ENCODE measurements at places on chromosomes 3 and 15. TPM values are rescaled to one million over a fixed set of nuclear protein-coding genes. Genes with fewer than 3 reads are reported as not detected.

STT3B gene
- 210 TPM for total RNA-seq

CCDC80 gene
- 134 TPM for total RNA-seq

ARIH2 gene
- total RNA-seq: 102 TPM

TTLL13 gene
- 0.47 TPM for total RNA-seq

TNNC1 gene
- total RNA-seq: 4.6 TPM

FOXB1 gene
- not detected for total RNA-seq

DNAH12 gene
- total RNA-seq: 0.29 TPM

CBLB gene
- total RNA-seq: 108 TPM

PRKCD gene
- total RNA-seq: 16.1 TPM

CPEB1 gene
- 0.69 TPM for total RNA-seq

SERPINI2 gene
- not detected for total RNA-seq

PYGO1 gene
- total RNA-seq: 29.6 TPM

FAM174B gene
- 20.7 TPM for total RNA-seq

CLDN1 gene
- total RNA-seq: 11.4 TPM

TM4SF1 gene
- total RNA-seq: 43.5 TPM

GJD2 gene
- total RNA-seq: not detected

SLC9C1 gene
- 0.69 TPM for total RNA-seq

PLA2G4B gene
- total RNA-seq: 10.6 TPM

RAB27A gene
- 13.1 TPM for total RNA-seq

FILIP1L gene
- 19.8 TPM for total RNA-seq

STRC gene
- 2.9 TPM for total RNA-seq

MUC20 gene
- 8.7 TPM for total RNA-seq

P3H2 gene
- 14.8 TPM for total RNA-seq

TRIM42 gene
- not detected for total RNA-seq

GASK1A gene
- total RNA-seq: 0.75 TPM

PAK6 gene
- 11.1 TPM for total RNA-seq

SLC15A2 gene
- total RNA-seq: 5.4 TPM

SLC6A1 gene
- total RNA-seq: not detected

EPHB1 gene
- total RNA-seq: 1.3 TPM

NR2F2 gene
- total RNA-seq: 128 TPM

ANKUB1 gene
- total RNA-seq: not detected

MOBP gene
- total RNA-seq: not detected

EXD1 gene
- not detected for total RNA-seq

SLCO2A1 gene
- total RNA-seq: 25.5 TPM

PLSCR1 gene
- 71.0 TPM for total RNA-seq

SLC24A5 gene
- not detected for total RNA-seq

POLQ gene
- 6.2 TPM for total RNA-seq

C3orf22 gene
- not detected for total RNA-seq

CHL1 gene
- total RNA-seq: not detected

MAP6D1 gene
- total RNA-seq: 6.4 TPM

PLCH1 gene
- 1.3 TPM for total RNA-seq

SPINK8 gene
- not detected for total RNA-seq

CD80 gene
- 0.18 TPM for total RNA-seq

MKRN2 gene
- 36.4 TPM for total RNA-seq

FGD5 gene
- total RNA-seq: 3.4 TPM

KBTBD13 gene
- 0.09 TPM for total RNA-seq

GOLGA8J gene
- not detected for total RNA-seq

ERC2 gene
- total RNA-seq: 15.6 TPM

RTF1 gene
- total RNA-seq: 66.9 TPM

KLHL24 gene
- 112 TPM for total RNA-seq

CYP19A1 gene
- not detected for total RNA-seq

SLC38A3 gene
- total RNA-seq: 2.5 TPM

LDHAL6B gene
- not detected for total RNA-seq

TMEM207 gene
- total RNA-seq: not detected

ARHGEF26 gene
- 6.2 TPM for total RNA-seq

TMEM45A gene
- total RNA-seq: 25.7 TPM

DUOXA2 gene
- total RNA-seq: not detected

Data from mesothelial cell of epicardium (in vitro differentiated cells).